Right lobe of liver (tissue), 6 donors: ENCODE measurements at places on chromosomes 2 and 18.

GRCh38 chr2:141109633-141110032 lies 1021.2 kb downstream of the LRP1B start:
- DNase-seq = no peak

DNA sequence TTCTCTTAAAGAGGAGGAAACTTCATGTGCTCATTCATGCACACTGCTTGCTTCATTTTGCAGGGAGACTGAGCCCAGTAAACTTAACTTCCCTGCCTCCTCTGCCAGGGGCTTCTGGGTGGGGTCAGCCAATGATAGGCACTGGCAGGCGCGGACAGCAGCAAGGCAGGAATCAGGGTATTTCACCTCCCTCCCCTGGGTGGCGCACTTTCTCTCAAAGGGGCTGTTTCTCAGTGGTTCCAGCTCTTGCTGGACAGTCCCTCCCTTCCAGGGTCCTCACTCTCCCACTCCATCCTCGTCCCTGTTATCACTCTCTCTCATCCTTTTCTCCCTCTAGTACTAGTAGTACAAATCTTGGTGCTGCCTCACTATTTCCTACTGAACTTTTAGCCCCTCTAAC lies 320.5 kb upstream of the ZNF521 start:
- no peak for DNase-seq

- DNase-seq = no peak
These were observed 8.4 kb upstream of the ANXA4 start for GRCh38 chr2:69733342-69734034.

DNA sequence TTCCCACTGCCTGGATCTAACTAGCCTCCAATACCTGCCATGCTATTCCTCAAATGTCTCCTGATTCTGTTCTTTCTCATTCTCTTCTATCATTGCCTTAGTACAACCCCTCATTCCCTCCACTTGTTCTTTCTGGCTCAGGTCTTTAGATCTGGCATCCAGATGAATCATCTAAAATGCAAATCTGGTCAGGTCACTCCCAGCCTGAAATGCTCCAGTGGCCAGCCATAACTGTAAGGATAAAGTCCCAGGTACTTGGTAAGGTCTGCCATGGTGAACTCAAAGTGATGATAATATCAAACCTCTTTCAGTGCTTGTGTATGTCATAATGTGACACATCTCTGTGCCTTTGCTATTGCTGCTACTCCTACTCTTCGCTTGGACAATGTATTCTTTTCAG lies 2.9 kb upstream of the SNRNP27 start:
- no peak for DNase-seq

GRCh38 chr2:16640001-16640700 lies 25.5 kb downstream of the CYRIA start:
- DNase-seq = no peak

DNA sequence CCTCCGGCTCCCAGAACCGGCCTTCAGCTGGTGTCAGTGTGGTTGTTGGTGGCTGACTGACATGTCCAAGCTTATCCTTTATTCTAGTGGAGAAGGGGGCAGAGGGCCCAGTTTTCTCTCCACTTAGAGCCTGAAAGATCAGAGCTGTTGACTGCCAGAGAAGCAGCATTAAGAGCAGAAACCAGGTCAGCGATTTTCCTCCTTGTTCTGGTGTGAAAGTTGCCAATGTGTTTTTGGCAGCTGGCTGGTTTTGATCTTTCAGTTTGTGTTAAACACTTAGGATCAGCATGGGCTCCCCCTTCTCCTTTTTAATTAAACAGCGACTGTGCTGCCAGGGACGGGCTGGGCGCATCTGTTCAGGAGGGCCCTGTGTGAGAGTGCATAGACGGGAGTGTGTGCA lies 100.9 kb downstream of the ASAP2 start:
- no peak for DNase-seq

- DNase-seq = no peak
These were observed 209.2 kb upstream of the SMAD2 start for GRCh38 chr18:48139431-48140347.
